ENCODE measurements at places on chromosomes 16 and 17.

- DNase-seq: no peak
Observed at GRCh38 chr17:32486111-32486700, 587 bp upstream of the CDK5R1 start.

GRCh38 chr16:20395946-20396345, 8.6 kb downstream of the PDILT start:
- DNase-seq: no peak

GRCh38 chr17:64765191-64765889, 103.2 kb upstream of the SMURF2 start:
- no peak for DNase-seq

DNA sequence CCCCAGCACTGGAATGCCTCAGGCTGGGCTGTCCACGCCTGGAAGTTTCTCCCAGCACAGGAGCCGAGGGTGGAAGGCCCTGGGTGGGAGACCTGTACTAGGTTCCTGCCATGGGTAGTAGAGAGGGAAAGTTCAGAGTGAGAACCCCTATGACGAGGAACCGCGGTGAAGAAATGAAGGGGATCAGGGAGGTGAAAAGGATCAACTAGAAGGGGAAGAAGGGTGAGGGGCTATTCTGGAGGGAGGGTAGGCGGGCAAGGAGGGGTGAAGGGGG, 5.4 kb downstream of the HIC1 start:
- DNase-seq: no peak

DNA sequence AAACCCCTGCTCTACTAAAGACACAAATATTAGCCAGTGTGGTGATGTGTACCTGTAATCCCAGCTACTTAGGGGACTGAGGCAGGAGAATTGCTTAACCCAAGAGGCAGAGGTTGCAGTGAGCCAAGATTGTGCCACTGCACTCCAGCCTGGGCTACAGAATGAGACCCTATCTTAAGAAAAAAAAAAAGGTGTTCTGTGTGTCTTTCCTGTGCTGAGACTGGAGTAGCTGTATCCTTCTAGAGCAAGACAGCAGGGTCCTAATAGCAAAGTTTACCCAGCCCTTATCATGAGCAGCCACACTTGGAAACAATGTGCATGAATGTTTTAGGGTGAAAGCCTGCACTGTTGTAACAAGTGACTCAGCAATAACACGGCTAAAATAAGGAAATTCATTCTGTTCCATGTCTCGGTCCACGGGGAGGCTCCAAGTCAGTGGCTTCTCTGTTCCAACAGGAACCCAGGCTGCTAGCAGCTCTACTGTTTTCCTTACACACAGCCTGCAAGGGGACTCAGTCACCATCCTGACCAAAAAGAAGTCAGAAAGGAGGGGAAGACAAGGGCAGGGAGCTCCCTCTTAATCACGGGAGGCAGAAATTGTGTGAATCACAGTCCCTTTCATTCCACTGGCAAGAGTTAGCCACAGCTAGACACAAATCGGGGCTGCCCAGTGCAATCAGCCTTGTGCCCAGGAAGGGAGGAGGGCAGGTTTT, 7.1 kb upstream of the SLC5A11 start:
- no peak for DNase-seq

DNA sequence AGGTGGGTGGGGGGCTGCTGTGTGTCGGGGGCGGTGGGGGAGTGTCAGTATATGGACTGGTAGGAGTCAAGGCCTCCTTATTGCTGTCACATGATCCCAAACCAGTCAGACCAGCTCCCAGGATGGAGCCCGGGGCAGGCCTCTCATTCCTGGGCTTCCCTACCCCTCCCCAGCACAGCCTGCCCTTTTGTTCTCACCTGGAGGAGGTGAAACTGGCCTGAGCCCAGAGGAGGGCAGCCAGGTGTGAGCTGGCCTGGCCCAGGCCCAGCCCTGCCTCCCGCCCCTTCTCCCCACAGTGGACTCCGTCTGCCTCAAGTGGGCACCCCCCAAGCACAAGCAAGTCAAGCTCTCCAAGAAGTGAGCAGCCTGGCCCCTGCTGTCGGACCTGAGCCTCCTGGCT, 4.6 kb downstream of the PRSS8 start:
- DNase-seq: no peak

DNA sequence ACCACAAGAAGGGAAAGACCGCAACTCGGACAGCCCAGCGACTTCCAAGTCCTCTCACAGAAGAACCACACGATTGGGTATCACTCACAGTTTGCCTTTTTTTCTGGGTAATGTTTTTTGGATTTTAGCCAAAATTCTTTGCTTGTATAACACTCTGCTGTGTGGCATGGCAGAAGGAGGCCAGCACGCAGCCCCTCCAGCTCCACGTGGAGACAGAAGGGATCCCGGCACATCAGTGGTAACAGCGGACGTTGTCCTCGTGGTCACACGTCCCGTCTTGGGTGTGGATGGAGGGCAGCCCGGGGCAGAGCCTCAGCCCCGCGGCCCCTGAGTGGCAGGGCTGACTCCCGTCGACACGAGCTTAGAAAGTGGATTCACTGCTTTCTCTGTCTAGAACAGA, 69.1 kb downstream of the KLHDC4 start:
- no peak for DNase-seq

DNA sequence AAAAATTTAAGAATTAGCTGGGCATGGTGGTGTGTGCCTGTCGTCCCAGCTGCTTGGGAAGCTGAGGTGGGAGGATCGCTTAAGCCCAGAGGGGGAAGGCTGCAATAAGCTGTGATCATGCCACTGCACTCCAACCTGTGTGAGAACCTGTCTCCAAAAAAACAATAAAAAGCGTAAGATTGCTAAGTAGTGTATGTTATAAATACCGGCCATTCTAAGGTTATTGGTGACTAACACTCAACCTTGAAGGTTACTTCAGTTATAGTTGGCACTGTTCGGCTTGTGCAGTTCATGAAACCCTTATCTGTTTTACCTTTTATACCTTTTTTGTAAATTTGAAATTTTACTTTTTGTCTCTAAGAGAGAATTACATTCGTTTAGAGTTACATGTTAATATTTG, 44.0 kb downstream of the PAFAH1B1 start:
- DNase-seq: no peak

GRCh38 chr17:81484195-81484979, 28.2 kb downstream of the ACTG1 start:
- peak; percentile 49 for DNase-seq

DNA sequence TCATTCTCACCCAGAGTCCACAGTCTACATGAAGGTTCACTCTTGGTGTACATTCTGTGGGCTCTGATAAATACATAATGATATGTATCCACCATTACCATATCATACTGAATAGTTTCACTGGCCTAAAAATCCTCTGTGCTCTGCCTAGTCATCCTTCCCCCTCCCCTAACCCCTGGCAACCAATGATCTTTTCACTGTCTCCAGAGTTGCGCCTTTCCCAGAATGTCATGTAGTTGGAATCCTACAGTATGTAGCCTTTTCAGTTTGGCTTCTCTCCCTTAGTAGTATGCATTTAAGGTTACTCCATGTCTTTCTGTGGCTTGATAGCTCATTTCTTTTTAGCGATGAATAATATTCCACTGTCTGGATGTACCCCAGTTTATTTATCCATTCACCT, 101.3 kb downstream of the NOG start:
- DNase-seq: no peak

DNA sequence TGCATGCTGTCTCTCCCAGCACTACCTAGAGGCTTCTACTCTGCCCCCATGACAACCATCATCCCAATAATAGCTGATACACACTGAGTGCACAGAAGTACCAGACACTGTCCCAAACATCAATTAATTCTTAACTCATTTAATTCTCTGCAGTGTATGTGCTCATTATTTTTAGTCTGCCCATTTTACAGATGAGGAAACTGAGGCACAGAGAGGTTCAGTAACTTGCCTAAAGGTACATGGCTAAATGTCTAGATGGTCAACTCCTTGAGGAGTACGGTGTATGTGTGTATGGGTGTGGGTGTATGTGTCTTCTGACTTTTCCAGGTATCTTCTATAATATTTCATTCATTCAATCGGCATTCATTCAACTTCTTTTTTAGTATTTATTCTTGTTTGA, 407.9 kb downstream of the SOX9 start:
- DNase-seq: no peak

- DNase-seq: no peak
Observed at GRCh38 chr17:29514792-29515191, 52.0 kb downstream of the ABHD15 start.

DNA sequence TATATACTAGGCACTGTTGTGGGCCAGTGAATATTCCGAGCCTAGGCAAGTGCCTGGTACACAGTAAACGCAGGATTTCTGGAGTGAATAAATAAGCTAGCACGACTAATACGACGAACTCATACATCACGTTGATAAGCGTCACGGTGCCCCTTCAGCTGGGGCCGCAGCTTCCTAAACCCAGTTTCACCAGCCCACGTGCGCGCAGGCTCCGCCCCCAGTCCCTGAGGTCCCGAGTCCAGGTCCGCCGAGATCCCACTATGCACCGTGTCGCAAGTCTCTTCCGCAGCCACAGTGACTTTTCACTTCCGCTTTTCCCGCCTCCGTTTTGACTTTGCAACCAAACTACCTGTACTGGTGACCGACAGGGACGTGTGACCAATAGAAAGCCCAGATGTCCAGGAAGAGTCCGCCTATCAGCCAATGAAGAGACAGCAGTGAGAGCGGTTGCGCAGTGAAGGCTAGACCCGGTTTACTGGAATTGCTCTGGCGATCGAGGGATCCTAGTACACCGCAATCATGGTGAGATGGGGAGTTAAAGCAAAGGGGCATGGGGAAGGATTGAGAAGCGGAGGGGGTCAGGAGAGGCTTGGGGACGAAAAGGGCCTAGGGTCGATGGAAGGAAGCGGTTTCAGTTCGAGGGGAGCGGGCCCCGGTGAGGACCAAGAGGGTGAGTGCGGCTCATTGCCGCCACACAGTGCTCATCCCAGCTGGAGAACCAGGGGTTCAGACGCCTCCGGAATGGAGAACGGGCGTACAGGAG, at the start of gene PSMB3:
Gene PSMB3 (plus strand): TSS at position 434 of the 763 bp plus-strand sequence. CDS start 86 bp downstream, at position 520.
- DNase-seq: peak; percentile 100

GRCh38 chr17:38544175-38544838, 61.4 kb downstream of the SRCIN1 start:
- no peak for DNase-seq

GRCh38 chr16:11493531-11493929, 93.2 kb downstream of the LITAF start:
- no peak for DNase-seq

- no peak for DNase-seq
Observed at GRCh38 chr17:77664097-77664729, 294.3 kb upstream of the TNRC6C start.

DNA sequence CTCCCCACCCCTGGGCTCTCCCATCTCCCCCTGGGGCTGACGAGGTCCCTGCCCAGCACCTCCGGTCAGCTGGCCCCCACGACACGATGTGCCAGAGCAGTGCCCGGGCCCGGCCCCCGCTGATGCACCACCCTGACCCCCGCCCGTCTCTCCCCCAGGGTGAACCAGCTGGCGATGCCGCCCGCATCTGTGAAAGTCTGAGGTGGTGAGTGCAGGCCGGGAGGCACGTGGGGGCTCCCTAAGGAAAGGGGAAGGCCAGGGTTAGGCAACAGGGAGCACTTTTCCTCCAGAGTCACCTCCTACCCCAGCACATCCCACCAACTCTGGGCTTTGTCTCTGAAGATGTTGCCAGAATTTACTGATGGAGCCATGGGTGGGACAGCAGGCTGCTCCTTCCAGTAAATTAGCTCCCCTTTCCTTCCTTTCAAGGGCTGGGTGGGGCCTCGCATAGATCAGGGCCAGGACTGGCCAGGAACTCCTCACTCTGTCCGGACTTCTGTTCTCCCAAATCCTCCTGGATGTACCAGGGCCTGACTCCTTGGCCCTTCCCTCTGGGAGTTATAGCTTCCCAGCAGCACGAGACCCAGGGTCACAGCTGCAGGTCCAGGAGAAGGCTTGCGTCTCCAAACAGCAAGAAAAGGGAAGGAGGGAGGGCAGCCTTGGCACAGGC, 18.3 kb downstream of the MYBBP1A start:
- no peak for DNase-seq

GRCh38 chr17:78623541-78623940, 46.3 kb upstream of the DNAH17 start:
- DNase-seq: no peak
